ENCODE measurements at places on chromosomes 2 and 18. TPM values are rescaled to one million over a fixed set of nuclear protein-coding genes. Genes with fewer than 3 reads are reported as not detected.

- peaks cover 7% of the 10 kb centered on the region for H3K27me3 ChIP-seq
- peaks cover 13% of the 10 kb centered on the region for H3K4me1 ChIP-seq
- no peak for DNase-seq
- H3K27ac ChIP-seq = no peak overlapping the region
- no peak overlapping the region for H3K4me3 ChIP-seq
Observed at GRCh38 chr2:8327371-8328100, 354.3 kb upstream of the ID2 start.

The DCDC2C gene
- not detected for total RNA-seq

The PRADC1 gene
- total RNA-seq = 24.1 TPM

- no peak overlapping the region for H3K4me3 ChIP-seq
- H3K4me1 ChIP-seq = no peaks in the 10 kb centered on the region
- H3K27ac ChIP-seq = no peak overlapping the region
Observed at GRCh38 chr2:240503375-240503774, 54.4 kb downstream of the ANKMY1 start.

DNA sequence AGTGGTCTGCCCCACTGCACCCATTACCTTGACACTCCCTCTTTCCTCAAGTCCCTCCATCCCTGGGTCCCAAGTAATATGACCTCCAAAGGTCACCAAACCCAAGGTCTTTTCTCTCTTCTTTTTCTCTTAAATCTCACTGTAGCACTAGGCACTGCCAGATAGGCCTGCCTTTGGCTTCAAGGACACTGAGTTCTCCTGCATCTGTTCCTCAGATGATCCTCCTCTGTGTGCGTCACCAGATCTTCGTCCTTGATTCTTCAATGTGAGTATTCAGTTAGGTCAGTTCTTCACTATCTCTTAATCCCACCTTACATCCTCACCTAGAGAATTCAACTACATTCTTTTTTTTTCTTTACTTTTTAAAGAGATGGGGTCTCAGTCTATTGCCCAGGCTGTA is 249.2 kb downstream of the NBAS start:
- no peaks in the 10 kb centered on the region for H3K36me3 ChIP-seq
- peaks cover 12% of the 10 kb centered on the region for H3K4me1 ChIP-seq
- H3K27ac ChIP-seq = no peak overlapping the region
- peaks cover 2% of the 10 kb centered on the region for H3K27me3 ChIP-seq

DNA sequence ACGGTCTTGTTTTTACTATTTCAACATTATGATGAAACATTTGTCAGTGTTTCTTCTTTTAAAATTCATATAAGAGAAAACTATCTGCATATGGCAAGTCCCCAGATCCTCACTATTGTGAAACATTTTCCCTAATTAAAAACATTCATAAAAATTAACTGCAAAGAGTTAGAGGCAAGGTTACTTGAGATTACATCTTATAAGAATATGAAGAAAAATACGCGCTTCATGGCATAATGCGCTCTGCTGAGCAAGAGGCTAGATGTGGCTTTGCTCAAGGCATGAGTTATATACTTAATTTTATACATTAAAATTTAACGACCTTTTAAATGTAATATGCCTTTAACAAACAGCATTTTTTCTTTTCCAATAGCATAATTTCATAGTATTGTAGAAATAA is 166.4 kb upstream of the RPRM start:
- no peaks in the 10 kb centered on the region for H3K4me1 ChIP-seq
- no peak for DNase-seq
- H3K4me3 ChIP-seq = no peak overlapping the region
- H3K27me3 ChIP-seq = no peaks in the 10 kb centered on the region
- H3K36me3 ChIP-seq = no peaks in the 10 kb centered on the region

GRCh38 chr18:1124495-1124894 is 219.8 kb downstream of the ADCYAP1 start:
- H3K4me3 ChIP-seq = no peak overlapping the region
- H3K4me1 ChIP-seq = no peaks in the 10 kb centered on the region
- H3K27me3 ChIP-seq = no peaks in the 10 kb centered on the region

- H3K4me1 ChIP-seq = no peaks in the 10 kb centered on the region
- no peak overlapping the region for H3K27ac ChIP-seq
- no peak overlapping the region for H3K4me3 ChIP-seq
Observed at GRCh38 chr2:233919319-233919718, 2.1 kb downstream of the TRPM8 start.

The SUCLG1 gene
- 63.2 TPM for total RNA-seq

DNA sequence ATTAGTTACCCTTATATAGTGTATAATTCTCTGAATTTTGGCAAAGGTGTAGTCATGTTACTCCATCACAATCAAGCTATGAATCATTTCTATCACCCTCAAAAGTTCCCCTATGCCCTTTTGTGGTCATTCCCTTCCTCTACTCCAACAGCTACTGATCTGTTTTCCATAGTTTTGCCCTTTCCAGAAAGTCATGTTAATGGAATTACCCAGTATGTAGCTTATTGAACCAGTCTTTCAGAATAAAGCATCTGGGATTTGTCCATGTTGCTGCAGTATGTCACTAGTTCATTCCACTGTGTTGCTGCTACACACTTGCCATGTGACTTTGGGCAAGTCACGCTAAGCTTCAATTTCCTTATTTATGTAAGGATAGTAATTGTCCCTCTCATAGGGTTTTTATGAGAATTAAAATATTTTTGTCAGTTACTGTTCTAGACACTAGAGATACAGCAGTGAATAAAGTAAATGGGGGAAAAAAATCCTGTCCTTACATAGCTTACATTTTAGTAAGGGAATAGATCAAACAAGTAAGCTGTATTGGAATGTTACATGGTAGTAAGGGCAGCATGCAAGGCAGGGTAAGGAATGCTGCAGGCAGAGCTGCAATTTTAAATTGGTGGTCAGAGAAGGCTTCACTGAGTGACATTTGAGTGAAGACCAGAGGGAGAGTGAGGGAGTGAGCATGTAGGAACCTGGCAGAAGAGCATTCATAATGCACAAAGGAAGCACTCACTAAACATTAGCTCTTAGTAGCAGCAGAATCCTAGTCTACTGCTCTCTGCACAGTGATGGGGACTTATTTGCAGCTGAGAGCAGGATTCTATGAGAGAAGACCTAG is 80.3 kb upstream of the TSPYL6 start:
- H3K4me3 ChIP-seq = no peak overlapping the region
- H3K36me3 ChIP-seq = no peaks in the 10 kb centered on the region
- no peak for DNase-seq
- H3K27me3 ChIP-seq = peaks cover 3% of the 10 kb centered on the region

- H3K27ac ChIP-seq = no peak overlapping the region
- H3K4me3 ChIP-seq = no peak overlapping the region
- peaks cover 2% of the 10 kb centered on the region for H3K27me3 ChIP-seq
- no peak for DNase-seq
- no peaks in the 10 kb centered on the region for H3K36me3 ChIP-seq
- peaks cover 27% of the 10 kb centered on the region for H3K4me1 ChIP-seq
Observed at GRCh38 chr2:112692495-112692911, 28.3 kb upstream of the NT5DC4 start.

DNA sequence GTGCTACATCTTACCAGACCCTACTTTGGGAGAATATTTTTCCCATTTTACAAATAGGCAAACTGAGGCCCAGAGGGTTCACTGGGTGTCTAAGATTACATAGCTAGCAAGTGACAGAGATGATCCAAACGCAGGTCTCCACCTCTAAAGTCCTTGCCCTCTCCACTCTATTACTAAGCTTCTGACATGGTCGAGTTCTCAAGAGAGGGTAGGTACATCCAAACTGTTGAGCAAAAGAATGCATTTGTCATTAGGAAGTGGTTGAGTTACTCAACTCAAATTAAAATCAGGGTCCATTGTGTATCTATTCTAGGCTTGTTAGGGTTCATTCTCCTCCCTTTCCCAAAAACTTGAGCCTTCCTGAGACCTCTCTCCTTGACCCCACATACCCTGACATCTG is 680.6 kb upstream of the FANCL start:
- H3K36me3 ChIP-seq = no peaks in the 10 kb centered on the region
- no peak overlapping the region for H3K4me3 ChIP-seq
- no peak overlapping the region for H3K27ac ChIP-seq
- DNase-seq = no peak

DNA sequence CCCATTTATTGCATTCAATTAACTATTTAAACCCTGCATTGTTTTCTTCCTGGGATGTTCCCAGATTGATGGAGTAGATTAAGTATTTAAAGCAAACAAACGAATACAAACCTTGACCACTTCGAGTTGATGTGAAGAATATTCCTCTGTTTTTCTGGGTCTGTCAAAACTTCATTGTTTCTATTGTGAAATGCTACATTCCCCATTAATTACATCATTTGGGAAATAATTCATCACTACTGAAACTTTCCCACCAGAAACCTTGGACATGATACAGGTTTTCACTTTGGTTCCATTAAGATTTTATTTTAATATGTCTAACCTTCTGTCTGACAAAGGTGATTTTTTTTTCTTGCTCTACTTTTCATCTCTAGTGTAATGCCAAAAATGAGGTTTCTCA is 365.1 kb upstream of the ETAA1 start:
- H3K27me3 ChIP-seq = no peaks in the 10 kb centered on the region
- no peak overlapping the region for H3K4me3 ChIP-seq
- no peak overlapping the region for H3K27ac ChIP-seq
- no peaks in the 10 kb centered on the region for H3K4me1 ChIP-seq
- H3K36me3 ChIP-seq = no peaks in the 10 kb centered on the region

GRCh38 chr18:7304061-7304370 is 73.1 kb downstream of the LRRC30 start:
- no peak for DNase-seq
- H3K4me3 ChIP-seq = no peak overlapping the region
- H3K27me3 ChIP-seq = peaks cover 2% of the 10 kb centered on the region
- peaks cover 3% of the 10 kb centered on the region for H3K36me3 ChIP-seq

- peak overlapping the region; percentile 62 for H3K27ac ChIP-seq
- H3K27me3 ChIP-seq = peaks cover 4% of the 10 kb centered on the region
- peak overlapping the region; percentile 98 for H3K4me3 ChIP-seq
Observed at GRCh38 chr2:112483042-112483473, 1.1 kb downstream of the TTL start.

DNA sequence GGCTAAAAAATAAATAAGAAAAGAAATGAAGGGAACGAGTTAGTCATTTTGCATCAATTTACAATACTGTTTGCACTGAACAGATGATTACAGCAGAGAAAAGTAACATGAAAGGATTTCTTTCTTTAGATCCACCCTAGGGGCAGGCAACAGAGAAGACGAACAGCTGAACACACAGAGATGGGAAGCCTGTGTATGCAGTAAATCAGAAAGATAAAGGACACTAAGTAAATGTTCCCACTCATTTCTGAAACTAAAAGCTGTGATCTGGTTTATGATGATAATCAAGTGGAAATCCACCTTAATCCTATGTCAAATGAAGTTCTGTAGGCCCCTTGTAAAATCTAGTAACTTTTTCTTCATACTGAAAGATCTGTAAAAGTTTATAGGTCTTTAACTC is 54.2 kb downstream of the AKAIN1 start:
- H3K36me3 ChIP-seq = no peaks in the 10 kb centered on the region
- H3K27me3 ChIP-seq = no peaks in the 10 kb centered on the region
- no peak for DNase-seq
- no peak overlapping the region for H3K27ac ChIP-seq
